ENCODE measurements at places on chromosomes 12 and 14.

DNA sequence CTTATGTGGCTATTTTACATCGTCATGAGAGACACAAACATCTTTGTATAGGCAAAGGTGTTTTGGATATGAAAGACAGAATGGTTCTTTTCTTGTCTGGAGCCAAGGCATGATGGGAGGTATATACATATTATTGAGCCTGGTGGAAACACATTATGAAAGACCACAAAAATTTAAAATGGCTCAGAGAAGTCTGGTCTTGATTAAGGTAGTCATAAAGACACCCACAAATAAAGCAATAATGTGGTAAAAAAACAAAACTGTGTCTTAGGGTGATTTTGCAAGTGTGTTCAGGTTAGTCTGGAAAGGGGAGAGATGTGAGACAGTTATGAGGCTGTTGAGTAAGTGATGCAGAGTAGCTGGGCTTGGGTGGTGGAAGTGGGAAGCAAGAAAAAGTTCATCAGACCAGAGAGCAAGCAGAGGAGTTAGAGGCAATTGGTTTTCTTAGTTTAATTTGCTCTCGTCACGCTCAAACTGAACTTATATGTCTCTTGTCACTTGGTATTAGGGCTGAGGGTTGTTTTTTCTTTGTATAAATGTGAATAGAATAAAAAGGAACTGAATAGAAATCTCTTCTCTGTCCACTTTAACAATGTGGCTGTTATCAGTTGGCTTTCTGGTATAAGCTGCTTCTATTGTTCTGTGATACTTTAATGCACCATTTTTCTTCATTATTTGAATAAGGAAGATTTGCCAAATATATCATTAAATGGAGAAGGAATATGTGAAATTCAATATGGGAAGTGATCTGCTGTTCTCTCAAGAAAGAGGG lies 115.0 kb downstream of the AKAP6 start:
- DNase-seq: no peak

GRCh38 chr12:127667131-127667685 lies 599.8 kb upstream of the TMEM132C start:
- DNase-seq: no peak

DNA sequence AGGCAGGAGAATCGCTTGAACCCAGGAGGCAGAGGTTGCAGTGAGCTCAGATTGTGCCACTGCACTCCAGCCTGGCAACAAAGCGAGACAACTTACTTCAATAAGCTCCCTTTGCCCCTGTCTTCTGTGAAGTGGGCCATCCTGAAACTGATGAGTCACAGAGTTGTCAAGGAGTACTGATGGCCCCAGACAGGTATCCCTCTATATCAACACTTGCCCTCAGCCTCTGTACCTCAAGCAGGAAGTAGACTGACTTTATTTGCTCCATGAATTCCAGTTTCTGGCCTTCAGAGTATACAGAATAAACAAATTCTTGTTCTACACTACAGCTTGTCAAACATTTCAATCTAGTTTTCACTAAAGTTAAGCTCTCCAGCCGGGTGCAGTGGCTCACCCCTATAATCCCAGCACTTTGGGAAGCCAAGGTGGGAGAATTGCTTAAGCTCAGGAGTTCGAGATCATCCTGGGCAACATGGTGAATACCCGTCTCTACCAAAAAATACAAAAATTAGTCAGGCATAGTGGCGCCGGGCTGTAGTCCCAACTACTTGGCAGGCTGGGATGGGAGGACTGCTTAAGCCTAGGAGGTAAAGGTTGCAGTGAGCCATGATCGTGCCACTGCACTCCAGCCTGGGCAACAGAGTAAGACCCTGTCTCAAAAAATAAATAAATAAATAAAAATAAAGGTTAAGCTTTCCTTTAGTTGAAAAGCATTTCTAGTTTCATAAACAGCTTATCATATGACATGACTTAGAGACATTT lies 16.4 kb upstream of the LRP10 start:
- DNase-seq: no peak

- no peak for DNase-seq
These were observed 361.6 kb downstream of the AEBP2 start for GRCh38 chr12:19800884-19801283.

DNA sequence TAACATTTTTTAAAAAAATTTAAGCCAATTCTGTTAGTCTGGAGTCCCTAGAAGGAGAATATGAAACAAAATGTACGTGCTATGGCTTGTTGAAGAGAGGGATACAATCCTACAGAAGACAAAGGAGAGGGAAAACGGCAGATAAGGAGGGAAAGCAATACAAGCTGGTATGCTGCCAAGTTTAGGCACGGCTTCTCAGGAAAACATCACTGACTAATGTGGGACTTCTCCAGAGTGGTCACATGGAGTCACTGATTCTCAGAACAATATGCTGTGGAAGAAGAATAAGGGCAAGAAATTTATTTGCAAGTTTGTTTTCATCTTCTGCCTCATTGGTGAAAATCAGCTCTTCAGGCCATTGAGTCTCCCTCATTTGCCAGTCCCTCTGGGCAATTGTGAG lies 22.9 kb upstream of the NR1H4 start:
- DNase-seq: no peak

GRCh38 chr12:63206909-63207308 lies 55.9 kb upstream of the AVPR1A start:
- DNase-seq: no peak

DNA sequence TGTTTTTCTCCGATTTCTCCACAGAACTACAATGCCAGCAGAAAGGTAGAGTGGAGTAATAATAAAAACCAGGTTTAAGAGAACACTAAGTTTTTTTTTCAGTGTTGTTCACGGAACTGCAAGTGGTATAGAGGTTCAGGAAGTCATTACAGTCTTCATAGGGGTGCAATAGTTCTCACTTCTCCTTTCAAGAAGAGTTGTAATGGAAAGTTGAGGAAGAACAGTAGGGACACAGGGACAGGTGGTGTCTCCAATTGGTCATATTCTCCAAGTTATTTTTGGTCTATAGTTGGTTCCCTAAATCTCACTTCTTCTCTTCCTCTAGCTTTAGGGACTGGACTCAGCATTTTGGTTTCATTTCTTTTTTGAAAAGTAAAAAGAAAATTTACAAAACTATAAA lies 894.0 kb downstream of the NRXN3 start:
- no peak for DNase-seq

DNA sequence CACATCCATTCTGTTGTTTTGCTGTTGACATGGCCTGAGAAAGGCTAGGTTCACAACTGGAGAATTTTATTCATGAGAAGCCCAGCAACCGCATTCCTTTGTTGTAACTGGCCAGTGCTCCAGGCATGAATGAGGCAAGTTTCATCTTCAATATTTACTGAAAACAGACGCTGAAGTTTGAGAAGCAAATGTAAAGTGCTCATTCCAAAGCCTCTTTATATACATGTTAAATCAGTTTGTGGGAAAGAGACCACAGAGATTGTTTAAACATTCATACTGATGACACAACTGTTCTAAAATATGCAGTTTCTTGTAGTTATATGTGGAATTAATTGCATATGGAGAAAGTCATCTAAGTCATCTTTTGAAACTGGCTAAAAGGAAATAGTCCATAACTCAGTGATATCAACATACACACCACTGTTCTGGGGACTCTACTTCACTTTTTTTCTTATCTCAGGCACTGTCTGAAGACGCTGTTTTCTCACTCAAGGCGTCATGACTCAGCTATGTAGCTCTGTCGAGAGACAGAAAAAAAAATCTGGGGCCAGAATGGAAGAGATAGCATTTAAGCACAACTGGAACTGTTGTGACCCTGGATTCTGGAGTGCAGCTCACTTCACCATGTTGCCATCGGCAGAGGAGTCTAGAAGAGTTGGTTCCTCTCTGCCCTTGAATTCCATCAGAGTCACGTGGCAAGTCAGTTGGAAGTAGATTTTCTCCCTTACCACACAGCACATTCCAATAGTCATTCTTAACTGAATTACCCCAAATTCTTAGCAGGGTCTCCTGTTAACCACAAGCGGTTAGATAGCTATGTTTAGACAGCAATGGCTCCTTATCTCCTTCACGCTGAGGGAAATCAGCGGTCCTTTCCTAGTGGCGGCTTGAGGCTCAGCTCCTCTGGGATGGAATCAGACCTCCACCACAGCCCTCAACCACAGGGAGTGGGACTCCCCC lies 258.4 kb upstream of the HMGA2 start:
- no peak for DNase-seq

- DNase-seq: no peak
These were observed 223.1 kb upstream of the CAND1 start for GRCh38 chr12:67046062-67046461.

DNA sequence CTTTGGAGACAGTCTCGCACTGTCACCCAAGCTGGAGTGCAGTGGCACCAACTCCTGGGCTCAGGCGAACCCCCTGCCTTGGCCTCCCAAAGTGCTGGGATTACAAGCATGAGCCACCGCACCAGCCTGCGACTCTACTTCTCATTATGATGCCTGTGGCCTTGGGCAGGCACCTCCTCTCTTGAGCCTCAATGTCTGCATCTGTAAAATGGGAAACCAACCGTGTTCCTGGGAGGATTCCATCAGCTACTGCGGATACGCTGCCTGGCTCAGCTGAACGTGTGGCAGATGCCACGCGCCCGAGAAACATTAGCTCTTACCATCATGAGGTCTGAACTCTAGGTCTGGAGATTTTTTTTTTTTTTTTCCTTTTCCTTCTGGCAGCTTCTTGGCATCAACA lies 5.8 kb downstream of the TESC start:
- DNase-seq: no peak

GRCh38 chr14:29926701-29927375 lies 809 bp downstream of the PRKD1 start:
- peak; percentile 92 for DNase-seq

DNA sequence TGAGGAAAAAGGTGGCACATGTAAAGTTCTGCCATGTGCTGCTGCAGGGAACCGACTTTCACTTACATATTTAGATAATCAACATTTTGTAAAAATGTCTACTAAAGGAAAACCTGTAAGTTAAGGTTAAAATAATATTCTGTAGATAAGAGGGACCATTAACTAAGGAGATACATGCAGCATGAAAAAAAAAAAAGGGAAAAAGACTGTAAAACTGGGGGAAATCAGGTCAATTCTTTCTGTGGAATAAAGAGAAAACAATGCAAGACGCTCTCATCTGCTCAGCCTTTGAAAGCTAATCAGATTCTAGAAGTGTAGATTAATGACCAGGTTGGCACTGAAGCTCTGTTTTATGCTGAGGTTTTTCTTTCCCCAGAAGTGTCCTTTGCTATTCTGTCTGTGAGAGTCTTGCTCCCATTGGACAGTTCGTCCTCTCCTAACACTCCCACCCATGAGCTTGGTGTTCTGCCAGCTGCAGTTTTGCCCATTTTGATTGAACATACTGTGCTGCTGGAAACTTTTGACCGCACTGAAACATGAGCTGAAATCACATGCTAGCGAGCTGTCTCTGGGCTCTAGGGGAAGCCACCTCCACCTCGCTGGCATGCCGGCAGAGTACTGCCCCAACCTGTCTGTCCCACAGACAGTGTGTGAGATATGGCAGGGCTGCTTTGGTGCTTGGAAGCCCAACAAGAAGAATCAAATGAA lies 39.7 kb downstream of the PPTC7 start:
- DNase-seq: no peak

DNA sequence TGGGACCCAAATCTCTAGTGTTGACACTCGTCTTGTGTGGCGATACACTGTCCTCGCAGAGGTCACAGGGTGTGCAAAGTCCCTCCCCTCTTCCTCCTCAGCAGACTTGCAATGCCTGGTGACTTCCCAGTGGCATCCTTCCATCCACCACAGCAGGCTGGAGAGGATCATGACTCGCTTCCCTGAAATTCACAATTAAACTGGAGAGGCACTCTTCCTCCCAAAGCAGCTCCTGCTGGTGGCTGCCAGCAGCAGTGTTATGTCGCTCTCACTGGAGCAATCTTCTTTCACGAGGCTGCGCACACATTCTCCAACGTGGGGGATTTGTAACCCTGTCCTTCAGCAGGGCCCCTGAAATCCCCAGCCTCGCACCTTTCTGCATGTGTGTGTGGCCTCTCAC lies 145.2 kb upstream of the TMCC3 start:
- DNase-seq: no peak

DNA sequence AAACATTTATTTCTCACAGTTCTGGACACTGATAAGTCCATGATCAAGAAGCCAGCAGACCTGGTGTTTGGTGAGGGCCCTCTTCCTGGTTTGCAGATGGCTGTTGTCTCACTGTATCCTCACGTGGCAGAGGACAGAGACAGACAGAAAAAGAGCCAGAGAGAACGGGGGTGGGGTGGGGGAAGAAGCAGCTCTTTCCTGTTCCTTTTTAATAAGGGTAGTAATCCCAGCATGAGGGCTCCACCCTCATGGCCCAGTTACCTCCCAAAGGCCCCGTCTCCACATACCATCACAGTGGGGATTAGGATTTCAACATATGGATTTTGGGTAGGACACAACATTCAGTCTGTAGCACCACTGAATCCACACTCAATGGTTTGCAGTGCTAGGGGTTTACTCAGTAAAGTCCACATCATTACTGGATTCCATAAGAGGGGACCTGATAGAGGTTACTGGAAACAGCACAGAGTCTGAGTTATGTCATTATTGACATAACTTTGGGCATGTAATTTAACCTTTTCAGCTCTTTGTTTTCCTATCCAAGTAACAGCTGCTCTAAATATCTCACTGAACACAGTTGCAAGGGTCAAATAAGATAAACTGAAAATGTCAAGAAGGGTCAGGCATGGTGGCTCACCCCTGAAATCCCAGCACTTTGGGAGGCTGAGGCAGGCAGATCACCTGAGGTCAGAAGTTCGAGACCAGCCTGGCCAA lies 53.2 kb downstream of the RPAP3 start:
- no peak for DNase-seq

DNA sequence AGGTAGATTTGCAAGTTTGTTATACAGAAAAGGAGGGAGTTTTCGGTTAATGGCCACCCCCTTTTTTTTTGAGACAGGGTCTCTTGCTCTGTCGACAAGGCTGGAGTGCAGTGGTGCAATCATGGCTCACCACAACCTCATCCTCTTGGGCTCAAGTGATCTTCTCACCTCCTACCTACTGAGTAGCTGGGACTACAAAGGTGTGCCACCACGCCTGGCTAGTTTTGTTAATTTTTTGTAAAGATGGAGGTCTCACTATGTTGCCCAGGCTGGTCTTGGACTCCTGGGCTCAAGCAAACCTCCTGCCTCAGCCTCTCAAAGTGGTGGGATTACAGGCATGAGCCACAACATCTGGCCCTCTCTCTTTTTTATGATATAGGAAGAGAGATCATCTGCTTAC lies 94.6 kb downstream of the CDK17 start:
- DNase-seq: no peak

- DNase-seq: peak; percentile 95
These were observed 4.5 kb upstream of the IRF2BPL start for GRCh38 chr14:77032844-77033621.

DNA sequence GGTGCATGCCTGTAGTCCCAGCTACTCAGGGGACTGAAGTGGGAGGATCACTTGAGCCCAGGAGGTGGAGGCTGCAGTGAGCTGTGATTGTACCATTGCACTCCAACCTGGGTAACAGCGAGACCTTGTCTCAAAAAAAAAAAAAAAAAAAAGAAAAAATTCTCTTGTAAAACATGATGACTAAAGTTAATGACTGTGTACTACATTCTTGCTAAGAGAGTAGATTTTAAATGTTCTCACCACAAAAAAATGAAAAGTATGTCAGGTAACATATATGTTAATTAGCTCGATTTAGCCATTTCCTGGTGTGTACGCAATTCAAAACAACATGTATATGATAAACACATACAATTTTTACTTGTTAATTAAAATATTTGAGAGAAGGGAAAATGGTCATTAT lies 480.7 kb upstream of the RGS6 start:
- DNase-seq: no peak

All from upper lobe of left lung (tissue), 6 donors.